ENCODE measurements at places on chromosomes 11 and 22. TPM values are rescaled to one million over a fixed set of nuclear protein-coding genes. Genes with fewer than 3 reads are reported as not detected.

The ATP6V1E1 gene
- total RNA-seq: 213 TPM

The BCO2 gene
- 40.6 TPM for total RNA-seq

DNA sequence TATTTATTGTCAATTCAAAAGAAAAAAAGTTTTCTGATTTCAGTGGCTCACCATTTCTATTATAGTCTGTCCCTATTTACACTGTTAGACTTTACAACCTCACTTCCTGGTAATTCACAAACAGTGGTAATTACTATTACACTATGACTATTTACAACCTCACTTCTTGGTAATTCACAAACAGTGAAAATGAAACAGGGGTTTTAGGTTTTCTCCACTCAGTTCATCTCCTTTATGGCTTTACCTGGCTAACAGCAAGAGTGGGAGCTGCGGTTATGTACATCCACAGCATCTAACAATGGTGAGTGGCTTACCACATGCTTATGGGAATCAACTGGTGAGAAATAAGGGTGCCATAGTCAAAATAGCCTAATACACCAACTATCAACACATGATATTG, 166.4 kb downstream of the CASP12 start:
- no peaks in the 10 kb centered on the region for H3K4me1 ChIP-seq
- H3K27me3 ChIP-seq: no peaks in the 10 kb centered on the region
- no peak for DNase-seq
- no peak overlapping the region for H3K27ac ChIP-seq
- H3K36me3 ChIP-seq: no peaks in the 10 kb centered on the region
- no peak overlapping the region for H3K4me3 ChIP-seq

GRCh38 chr11:13114566-13115379, 105.7 kb downstream of the RASSF10 start:
- H3K36me3 ChIP-seq: no peaks in the 10 kb centered on the region
- DNase-seq: no peak
- no peak overlapping the region for H3K27ac ChIP-seq
- no peak overlapping the region for H3K4me3 ChIP-seq

- H3K4me3 ChIP-seq: no peak overlapping the region
- no peak overlapping the region for H3K27ac ChIP-seq
- no peak for DNase-seq
- no peaks in the 10 kb centered on the region for H3K27me3 ChIP-seq
- H3K4me1 ChIP-seq: no peaks in the 10 kb centered on the region
These were observed 515.1 kb downstream of the TBC1D22A start for GRCh38 chr22:47277531-47277930.

The PACSIN2 gene
- 66.3 TPM for total RNA-seq

DNA sequence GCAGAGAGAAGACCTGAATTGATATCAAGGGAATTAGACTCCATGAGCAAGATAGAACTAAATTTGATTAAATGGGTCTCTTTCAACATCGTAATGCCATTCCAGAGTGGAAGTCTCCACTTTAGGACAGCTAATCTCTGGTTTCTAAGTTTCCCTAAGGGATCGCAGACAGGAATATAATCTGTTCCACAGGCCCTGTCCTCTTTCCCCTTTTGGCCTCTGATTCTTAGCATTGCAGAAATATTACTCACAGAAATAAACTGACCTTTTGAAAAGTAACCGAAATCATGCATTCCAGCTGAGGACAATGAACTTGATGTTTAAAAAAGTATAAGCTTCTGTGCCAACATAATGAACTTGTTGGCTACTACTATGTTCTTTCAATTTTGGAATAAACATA, 227.8 kb downstream of the ETS1 start:
- no peak overlapping the region for H3K4me3 ChIP-seq
- H3K36me3 ChIP-seq: no peaks in the 10 kb centered on the region
- H3K27me3 ChIP-seq: no peaks in the 10 kb centered on the region
- DNase-seq: no peak
- H3K4me1 ChIP-seq: no peaks in the 10 kb centered on the region

DNA sequence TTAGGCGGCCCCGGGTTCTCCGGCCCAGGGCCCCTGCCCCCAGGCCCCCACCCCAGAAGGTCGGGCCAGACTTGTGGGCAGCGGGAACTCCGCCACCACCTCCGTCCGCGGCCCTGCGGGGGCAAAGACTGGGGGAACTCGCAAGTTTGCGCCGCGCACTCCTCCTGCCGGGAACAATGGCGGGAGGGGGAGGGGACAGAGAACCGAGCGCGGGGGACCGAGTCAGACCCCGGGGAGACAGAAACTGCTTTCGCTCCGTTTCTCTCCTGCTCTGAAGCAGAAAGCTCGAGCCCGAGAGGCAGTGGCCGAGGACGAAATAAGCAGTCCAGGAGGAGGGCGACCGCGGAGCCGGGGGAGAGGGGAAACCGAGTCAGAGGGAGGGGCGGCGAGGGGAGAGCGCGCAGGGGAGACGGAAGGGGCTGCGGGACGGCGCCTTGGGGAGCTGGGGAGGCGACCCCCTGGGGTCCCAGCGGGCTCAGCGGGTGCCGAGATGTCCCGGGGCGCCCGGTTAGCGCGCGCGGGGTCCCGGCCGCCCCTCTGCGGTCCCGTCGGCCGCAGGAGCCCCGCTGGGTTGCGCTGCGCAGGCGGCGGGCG, 555 bp downstream of the TP53I11 start:
- no peaks in the 10 kb centered on the region for H3K4me1 ChIP-seq
- DNase-seq: no peak
- no peaks in the 10 kb centered on the region for H3K27me3 ChIP-seq
- peak overlapping the region; percentile 86 for H3K27ac ChIP-seq
- H3K36me3 ChIP-seq: no peaks in the 10 kb centered on the region

DNA sequence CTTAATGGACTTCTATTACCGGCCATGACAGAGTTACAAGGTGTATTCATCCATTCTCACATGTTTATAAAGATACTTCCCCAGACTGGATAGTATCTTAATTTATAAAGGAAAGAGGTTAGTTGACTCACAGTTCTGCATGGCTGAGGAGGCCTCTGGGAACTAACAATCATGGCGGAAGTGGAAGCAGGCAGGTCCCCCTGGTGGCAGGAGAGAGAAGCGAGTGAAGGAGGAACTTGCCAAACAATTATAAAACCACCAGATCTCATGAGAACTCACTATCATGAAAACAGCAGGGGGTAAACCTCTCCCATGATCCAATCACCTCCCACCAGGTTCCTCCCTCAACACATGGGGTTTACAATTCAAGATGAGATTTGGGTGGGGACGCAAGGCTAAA, 170.0 kb upstream of the PDGFD start:
- H3K4me1 ChIP-seq: no peaks in the 10 kb centered on the region
- no peak overlapping the region for H3K27ac ChIP-seq
- no peaks in the 10 kb centered on the region for H3K36me3 ChIP-seq
- DNase-seq: no peak

DNA sequence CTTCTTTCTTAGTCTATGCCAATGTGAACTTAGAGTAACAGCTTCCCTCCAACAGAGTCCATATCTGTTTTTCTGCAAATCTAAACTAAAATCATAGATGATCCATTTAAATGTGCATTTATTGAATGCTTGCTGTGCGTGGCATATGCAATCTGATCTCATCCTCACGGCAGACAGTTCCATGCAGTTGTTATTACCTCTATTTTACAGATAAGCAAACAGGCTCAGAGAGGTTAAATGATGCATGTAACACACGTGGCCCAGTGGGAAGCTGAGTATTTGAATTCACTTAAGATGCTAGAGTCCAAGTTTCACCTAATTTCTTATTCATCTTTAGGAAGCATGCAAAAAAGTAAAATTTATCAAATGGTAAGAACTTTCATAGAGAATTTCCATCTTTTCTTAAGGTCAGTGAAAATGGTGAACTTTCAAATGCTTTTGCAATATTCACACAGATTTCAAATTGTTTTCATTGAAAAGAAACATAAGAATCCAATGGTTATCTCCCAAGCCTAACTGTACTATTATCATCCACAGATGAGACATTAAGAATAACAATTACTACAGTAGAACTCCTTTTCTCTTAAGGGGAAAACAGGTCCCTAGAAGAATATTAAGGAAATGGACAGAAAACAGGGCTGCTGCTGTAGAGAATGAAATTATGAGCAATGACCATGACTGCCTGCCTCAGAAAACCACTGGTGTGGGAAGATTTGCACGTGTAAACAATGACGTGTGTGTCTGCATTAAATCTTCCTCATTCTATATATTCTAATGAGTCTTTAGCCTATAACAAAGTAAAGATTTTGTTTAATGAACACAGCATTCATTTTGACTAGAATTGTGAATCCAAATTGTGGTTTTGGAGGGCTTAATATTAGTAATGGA, 1171.3 kb downstream of the LRRC4C start:
- no peak overlapping the region for H3K27ac ChIP-seq
- DNase-seq: no peak
- H3K4me3 ChIP-seq: no peak overlapping the region
- peaks cover 3% of the 10 kb centered on the region for H3K4me1 ChIP-seq
- H3K27me3 ChIP-seq: no peaks in the 10 kb centered on the region

DNA sequence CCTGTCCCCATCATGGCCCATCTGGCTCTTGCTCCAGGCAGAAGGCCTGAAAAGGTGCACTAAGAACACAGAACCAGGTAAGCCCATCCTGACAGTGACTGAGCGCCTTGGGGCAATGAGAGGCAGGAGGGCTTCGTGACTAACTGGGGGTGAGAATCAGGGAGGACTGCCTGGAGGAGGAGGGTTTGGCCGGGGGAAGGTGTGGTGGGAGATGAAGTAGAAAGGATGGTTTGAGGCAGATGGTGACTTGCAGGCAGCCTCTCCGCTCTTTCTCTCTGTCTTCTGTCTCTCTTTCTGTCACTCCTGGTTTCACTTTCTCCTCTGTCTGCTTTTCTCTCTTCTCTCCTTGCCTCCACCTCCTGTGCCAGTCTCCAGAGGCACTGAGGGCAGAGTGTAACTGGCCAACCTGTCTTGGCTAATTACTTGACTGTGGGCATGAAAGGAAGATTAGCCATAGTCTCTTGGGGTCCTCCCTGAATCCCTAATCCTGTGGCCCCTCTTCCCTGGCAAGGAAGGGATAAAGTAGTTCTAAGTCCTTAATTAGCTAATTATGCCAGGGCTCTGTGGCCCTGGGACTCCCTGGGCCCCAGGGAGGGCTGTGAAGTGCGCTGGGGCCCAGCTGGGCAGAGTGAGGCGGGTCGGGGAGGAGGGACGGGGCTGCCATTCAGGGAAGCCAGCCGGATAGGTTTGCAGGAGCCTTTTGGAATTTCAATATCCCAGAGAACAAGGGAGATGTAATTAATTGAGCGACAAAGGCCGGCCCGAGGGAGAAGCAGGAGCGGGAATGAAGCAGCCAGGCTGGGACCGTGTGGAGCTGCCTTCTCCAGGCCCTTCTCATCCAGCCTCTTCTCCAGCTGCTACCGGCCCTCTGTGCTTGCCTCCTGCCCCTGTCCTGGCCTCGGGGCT, 61.1 kb downstream of the CACNA1I start:
- no peaks in the 10 kb centered on the region for H3K4me1 ChIP-seq
- no peak for DNase-seq
- no peaks in the 10 kb centered on the region for H3K36me3 ChIP-seq
- no peak overlapping the region for H3K4me3 ChIP-seq
- H3K27ac ChIP-seq: no peak overlapping the region
- peaks cover 7% of the 10 kb centered on the region for H3K27me3 ChIP-seq

- no peaks in the 10 kb centered on the region for H3K27me3 ChIP-seq
- H3K27ac ChIP-seq: peak overlapping the region; percentile 84
- H3K4me1 ChIP-seq: no peaks in the 10 kb centered on the region
- H3K36me3 ChIP-seq: peaks cover 9% of the 10 kb centered on the region
- no peak for DNase-seq
- peak overlapping the region; percentile 87 for H3K4me3 ChIP-seq
These were observed 764 bp downstream of the TKFC start for GRCh38 chr11:61333550-61334433.

DNA sequence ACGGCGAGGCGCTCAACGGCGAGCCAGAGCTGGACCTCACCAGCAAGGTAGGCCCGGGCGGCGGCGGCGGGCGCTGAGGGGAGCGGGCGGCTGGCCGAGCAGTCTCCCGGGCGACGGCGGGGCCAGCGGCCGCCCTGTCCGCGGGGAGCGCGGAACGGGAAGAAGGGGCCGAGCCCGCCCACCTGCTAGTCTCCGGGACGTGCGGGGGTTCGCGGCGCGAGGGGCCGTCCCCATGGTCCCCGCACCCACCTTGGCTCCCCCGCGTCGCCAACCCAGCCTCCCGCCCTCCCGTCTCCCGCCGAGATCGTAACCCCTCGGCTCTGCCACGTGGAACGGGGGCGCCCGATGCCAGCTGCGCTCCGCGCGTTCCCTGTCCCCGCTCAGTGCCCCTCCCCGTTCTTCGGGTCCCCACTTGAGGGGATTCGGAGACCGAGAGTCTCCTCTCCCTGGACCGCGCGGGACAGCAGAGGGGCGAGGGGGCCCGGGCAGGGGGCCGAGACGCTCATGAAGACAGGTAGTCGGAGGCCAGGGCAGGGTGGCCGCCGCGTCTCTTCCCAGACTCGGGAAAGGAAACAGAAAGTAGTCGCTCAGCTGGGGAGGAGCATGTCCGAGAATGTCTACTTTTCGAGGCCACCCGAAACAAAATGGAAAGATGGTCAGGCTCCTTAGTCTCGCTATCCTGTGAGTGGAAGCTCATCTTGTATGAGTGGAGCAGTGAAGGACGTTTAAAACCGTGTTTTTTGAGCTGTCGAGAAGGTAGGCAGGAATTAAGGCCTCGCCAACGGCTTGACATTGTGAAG, 557 bp downstream of the GTPBP1 start:
- peak overlapping the region; percentile 97 for H3K27ac ChIP-seq
- H3K4me1 ChIP-seq: no peaks in the 10 kb centered on the region
- peak; percentile 69 for DNase-seq
- H3K27me3 ChIP-seq: no peaks in the 10 kb centered on the region

Data from right atrium auricular region (tissue), 2 donors.